Left lobe of liver (tissue), 2 donors: ENCODE measurements at places on chromosomes 1 and 21.

DNA sequence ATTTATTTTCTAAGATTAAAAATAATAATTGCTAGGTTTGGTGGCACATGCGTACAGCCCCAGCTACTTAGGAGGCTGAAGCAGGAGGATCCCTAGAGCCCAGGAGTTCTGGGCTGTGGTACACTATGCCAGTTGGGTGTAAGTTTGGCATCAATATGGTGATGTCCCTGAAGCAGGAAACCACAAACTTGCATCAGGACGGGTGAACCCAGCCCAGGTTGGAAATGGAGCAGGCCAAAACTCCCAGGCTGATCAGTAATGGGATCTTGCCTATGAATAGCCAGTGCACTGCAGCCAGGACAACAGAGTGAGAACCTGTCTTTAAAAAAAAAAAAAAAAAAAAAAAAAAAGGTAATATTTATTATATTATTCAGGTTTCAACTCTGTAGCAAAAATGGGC, 92.4 kb upstream of the PGD start:
- no peak for DNase-seq

GRCh38 chr21:34021726-34022125, 51.7 kb upstream of the MRPS6 start:
- DNase-seq: no peak

DNA sequence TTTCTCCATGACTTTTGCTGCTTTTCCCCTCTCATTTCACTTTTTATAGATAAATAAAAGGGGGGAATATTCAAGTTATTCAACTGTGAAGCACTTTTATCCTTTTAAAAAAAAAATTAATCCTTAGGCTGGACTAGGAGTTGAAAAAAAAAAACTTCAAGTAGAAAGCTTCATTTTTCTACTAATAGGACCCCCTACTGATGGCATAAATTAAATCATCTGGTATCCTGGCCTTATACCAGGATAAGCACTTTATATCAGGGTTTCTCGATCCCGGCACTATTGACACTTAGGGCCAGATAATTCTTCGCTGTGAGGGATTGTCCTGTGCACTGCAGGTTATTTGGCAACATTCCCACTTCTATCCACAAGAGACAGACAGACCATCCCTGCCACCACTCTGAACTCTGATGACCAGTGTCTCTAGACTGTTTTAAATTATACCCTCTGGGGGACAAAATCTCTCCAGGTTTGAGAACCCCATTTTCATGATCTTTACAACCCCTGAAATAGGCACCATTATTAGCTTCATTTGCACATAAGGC, 17.6 kb downstream of the USP33 start:
- DNase-seq: no peak

DNA sequence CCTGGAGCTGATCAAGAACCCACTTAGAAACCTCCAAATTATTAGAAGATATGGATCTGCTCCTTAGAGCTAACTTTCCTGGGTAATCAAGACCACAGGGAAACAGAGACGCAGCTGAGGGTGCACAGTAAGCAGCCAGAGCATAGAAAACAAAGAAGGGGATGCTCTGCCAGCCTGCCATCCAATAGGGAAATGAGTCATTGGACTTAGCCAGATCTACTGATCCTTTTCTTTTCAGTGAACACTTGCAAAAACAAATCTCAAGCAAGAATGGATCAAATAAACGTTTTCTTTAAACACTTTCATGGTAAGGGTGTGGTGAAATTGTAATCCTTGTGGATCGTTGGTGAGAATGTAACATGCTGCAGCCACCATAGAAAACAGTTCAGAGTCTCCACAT, 474.0 kb downstream of the LTN1 start:
- DNase-seq: no peak

DNA sequence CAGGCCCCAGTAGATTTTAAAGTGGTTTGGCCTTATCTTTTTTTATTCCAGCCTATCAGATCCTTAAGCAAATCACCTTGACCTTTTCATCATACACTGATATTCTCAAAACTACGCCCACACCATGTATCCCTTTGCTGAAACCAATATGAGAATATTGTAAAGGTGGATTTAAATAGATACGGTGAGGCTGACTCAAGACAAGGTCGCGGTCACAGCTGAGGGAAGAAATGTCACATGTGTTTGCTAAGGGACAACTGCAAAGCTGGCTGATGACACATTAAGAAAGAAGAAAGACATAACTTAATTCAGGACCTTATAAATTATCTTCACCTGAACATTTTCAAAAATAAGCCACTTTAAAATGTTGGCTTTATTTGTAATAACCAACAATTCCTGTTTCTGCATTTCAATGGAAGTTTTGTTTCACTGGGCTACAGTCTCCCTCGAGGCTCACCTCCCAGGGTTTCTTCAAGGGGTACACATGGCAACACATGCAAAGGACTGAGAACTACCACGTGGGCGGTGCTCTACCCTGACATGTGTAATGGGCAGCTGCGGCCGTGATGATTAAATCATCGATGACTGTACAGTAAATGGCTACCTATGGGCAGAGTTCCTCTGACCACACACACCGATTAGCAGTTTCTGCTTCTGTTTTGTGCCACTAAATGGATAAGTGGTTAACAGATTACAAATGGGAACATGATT, 189.5 kb downstream of the SIPA1L2 start:
- no peak for DNase-seq

DNA sequence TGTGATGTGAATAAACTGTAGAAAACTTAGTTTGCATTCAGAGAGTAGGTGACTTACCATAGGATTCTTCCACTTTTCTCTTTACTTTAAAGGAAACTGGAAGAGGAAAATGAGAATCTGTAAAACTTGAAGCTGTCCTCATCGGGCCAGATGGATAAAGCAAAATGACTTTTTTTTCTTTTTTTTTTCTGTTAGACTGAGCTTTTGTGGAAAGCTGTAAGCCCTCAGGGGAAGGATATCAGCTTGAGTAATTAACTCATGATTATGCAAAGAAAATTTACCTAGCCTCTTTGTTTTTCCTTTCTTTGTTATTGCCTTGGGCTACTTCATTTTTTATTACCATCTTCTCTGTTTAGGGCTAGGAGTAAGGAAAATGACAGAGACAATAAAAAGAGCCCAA, 53.4 kb downstream of the DPH5 start:
- no peak for DNase-seq

GRCh38 chr1:41492341-41492848, 7.9 kb upstream of the EDN2 start:
- DNase-seq: no peak

DNA sequence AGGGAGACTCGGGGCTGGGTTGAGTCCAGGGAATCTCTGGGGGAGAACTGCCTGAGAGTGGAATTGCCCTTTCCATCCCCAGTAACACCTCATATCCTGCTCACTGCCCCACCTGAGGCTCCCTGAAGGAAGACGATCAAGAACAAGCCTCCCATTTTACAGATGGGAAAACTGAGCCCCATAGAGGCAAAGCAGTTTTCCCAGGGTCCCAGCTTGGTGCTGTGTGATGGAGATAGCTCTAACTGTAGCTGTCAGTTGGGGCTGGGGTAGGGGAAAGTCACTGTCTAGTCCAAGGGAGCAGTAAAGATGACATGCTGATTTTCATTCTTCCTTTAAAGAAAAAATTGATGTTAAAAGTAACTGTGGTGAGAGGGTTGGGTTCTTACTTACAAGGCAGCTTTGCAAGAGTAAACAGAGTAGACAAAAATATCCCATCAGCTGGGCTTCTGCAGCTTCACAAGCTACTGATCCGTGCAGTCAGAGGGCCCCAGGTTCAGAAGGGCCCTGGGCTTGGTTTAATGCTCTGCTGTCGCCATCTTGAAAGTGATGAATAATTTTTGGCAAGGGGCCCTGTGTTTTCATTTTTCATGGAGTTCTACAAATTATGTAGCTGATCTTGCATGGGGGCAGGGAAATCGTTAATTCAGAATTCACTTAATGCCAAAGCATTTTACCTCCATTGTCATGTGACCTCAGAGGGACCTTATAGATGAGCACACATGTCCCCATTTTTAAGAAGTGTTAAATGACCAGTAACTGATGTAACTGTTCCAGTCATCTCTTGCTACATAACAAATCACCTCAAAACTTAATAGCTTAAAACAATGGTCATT, 17.6 kb upstream of the TNFRSF1B start:
- DNase-seq: no peak

DNA sequence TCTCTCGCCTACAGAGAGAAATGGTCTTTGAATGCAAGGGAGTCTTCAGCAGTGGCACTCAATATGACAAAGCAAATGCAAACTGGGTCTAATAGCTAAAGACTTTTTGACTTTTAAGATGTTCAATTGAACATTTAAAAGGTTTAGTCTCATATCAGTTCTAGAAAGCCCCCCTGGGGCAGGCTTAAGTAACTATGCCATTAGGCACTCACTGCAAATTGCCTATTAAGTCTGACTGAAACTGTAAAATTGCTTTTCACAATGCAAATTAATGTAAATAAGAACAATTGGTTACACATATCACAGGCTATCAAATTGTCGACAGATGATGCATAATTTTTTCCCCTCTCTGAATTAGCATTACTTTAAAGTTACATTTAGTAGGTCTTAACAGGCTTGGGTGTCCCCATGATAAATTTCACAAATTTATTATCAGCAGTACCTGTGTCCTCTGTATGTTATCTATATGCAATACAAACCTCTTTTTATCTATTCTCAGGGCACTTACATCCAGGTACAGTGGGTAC, 329.1 kb downstream of the LRRIQ3 start:
- no peak for DNase-seq

DNA sequence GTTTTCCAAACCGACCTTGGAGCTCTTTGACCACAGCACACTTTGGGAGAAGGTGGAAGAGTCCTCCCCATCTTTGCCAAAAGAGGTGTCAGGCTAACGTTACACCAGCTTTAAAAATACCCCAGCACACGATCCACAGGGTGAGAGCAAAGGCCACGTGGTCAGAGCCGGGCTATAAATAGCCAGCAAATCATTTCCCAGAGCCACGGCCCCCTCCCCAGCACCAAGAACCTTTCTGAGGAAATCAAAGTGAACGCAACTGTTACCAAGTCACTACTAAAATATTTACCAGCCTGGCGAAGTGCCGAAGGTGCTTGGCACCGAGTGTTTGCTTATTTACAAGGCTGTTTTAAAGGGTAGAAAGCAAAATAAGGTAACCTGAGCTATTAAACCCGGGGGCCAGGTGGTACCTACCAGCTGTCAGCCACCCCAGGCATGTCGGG, 72.4 kb downstream of the CASZ1 start:
- DNase-seq: no peak

DNA sequence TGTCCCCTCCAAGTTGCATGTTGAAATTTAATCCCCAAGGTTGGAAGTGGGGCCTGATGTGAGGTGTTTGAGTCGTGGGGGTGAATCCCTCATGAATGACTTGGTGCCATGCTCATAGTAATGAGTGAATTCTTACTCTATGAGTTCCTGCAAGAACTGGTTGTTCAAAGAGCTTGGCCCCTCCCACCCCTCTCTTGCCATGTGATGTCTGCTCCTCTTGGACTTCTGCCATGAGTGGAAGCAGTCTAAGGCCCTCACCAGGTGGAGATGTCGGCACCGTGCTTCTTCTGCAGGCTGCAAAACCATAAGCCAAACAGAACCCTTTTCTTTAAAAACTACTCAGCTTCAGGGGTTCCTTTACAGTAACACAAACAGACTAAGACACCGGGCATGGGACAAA, 14.3 kb downstream of the G0S2 start:
- DNase-seq: no peak
